ENCODE measurements at places on chromosomes 16 and 17.

GRCh38 chr16:54930005-54930868 lies at the start of gene IRX5:
IRX5 (plus strand) TSS chr16:54930865; CDS start chr16:54931199, 334 bp downstream.
- peak; percentile 97 for DNase-seq

GRCh38 chr16:84739349-84740124 lies 39.7 kb downstream of the USP10 start:
- peak; percentile 70 for DNase-seq

- DNase-seq = no peak
These were observed 12.7 kb downstream of the MAPT start for GRCh38 chr17:45906927-45907622.

DNA sequence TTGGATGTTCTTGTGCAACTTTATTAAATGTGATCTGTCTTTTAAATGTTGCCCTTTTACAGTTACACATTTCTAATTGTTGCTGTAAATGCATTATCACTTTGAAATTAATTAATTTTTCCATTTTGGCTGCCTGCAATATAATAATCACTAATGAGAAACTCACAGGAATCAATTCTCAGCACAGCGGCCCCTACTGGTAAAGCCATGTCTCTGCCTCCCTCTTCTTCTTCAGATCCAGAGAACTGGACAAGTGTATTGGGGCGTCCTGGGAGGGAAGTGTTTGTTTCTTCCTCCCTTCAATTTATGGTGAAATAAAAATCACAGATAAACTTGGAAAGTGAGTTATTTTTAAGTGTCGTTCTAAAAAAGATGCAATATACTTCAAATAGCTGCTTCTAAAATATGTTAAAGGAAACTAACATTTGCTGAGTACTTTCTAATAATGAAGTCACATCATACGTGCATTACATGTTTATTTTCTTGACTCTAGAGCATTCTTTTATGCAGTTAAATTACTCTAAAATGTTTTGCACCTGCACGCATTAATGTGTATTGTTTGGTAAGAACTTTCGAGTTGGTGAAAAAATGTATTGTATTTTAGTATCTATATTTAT lies 338.0 kb downstream of the WWOX start:
- DNase-seq = peak; percentile 8

GRCh38 chr17:63682441-63682840 lies 17.5 kb downstream of the LIMD2 start:
- no peak for DNase-seq
